Calu3 (cell line): ENCODE measurements at places on chromosomes 1 and 21.

DNA sequence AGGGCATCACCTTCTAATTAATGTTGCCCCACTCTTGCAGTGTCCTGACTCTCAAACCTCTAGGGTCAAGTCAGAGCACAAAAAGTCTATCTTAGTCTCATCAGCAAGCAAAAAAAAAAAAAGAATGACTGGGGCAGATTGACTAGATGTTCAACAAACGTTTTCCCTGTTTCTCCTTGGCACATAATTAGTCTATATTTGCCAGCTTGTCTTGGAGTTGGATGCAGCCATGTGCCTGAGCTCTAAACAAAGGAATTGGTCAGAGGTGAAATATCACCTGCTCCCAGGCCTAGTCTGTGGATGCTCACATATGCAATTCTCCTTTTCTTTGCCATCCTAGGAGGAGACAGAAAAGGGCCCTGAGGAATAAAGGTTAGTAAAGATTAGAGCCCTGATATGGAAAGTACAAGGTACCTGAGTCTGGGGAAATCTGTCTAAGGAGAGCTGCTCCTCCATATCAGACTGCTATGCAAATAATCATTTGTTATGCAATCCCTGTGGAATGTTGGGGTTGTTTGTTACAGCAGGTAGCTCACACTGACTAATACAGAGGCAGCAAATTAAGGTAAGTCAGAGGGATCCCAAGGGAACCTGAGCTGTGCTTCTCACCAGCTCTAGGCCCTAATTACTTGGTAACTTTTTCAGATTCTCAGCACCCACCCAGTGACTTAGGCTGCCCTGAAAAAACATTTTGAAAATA, 130.8 kb downstream of the BRINP2 start:
- DNase-seq = no peak
- H3K36me3 ChIP-seq = no peaks in the 10 kb centered on the region
- peaks cover 36% of the 10 kb centered on the region for H3K27me3 ChIP-seq
- no peaks in the 10 kb centered on the region for H3K4me1 ChIP-seq
- H3K4me3 ChIP-seq = no peak overlapping the region
- H3K27ac ChIP-seq = no peak overlapping the region

GRCh38 chr1:242788771-242789170, 264.3 kb upstream of the PLD5 start:
- no peak overlapping the region for H3K4me3 ChIP-seq
- H3K27ac ChIP-seq = no peak overlapping the region
- H3K36me3 ChIP-seq = no peaks in the 10 kb centered on the region
- no peaks in the 10 kb centered on the region for H3K27me3 ChIP-seq

DNA sequence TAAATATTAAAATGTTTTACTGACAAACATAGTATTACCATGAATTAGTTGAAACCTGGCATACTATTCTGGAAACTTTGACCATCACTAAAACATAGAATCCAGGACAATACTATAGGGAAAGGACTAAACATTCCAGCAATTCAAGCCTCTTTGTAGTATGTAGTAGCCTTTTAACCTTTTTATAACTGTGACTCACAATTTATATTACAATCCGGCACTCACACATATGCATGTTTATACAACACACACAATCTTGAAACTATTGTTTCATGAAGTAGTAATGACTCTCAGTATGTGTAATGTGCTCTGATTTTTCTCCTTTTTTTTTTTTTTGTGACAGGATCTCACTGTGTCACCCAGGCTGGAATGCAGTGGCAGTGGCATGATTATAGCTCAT, 64.3 kb downstream of the ANKRD13C start:
- no peaks in the 10 kb centered on the region for H3K27me3 ChIP-seq
- no peaks in the 10 kb centered on the region for H3K4me1 ChIP-seq
- no peak for DNase-seq
- no peak overlapping the region for H3K4me3 ChIP-seq
- H3K36me3 ChIP-seq = peaks cover 21% of the 10 kb centered on the region

DNA sequence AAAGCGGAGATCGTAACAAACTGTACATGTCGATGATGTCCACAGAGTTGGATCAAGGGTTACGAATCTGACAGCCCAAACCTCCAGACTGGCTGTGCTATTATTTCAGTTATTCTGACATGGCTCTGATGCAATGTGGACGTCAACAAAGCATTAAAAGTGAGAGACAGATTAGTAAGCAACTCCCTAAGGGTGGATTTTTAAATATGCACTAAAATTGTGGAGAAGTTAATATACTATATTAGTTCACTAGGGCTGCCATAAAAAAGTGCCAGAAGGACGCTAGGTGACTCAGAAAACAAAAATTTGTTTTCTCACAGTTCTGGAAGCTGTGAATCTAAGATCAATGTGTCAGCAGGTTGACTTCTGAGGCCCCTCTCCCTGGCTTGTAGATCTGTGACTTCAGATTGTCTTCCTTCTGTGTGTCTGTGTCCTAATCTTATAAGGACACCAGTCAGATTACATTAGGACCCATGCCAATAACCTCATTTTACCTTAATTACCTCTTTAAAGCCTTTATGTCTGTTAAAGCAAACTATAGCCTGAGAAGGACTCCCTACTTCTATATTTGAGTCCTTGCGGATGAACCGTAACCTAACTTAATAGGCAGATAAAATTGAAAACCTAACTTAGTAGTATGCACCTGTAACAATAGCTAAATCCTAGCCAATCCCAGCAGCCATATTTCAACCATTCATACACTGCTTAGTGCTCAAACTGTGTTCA, 66.0 kb upstream of the BACH1 start:
- no peaks in the 10 kb centered on the region for H3K27me3 ChIP-seq
- DNase-seq = no peak
